ENCODE measurements at places on chromosomes 1 and 21.

GRCh38 chr1:111833334-111833733 is 77.6 kb downstream of the DDX20 start:
- no peak for DNase-seq

DNA sequence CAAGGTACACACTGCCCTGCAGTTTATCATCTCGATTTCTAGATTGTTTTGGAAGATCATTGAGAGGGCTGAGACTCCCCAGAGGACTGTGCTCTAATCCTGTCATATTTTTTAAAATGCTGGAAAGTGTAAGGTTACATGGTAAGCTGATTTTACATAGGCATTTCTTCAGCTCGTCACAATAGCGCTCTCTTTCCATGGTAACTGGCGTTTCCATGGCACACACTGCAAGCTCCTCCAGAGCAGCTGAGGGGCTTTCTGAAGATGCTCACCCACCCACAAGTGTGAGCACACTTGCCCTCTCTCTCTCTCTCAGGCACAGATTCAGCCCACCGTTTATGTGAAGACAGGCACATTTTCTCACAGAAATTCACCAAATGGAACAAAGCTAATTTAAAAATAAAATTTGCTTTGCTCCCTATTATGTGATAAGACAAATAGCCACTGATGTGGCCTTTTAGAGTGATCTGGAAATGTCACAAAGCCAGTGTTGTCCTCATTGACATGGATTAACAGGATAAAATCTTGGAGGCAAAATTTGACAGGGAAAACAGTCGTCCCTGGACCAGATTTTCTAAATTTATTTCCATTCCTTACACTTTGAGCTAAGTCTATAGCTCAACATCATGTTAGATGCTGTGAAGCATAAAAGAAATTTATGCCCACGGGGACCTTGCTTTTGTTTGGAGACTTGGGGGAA is 421.5 kb downstream of the RWDD3 start:
- DNase-seq = no peak

DNA sequence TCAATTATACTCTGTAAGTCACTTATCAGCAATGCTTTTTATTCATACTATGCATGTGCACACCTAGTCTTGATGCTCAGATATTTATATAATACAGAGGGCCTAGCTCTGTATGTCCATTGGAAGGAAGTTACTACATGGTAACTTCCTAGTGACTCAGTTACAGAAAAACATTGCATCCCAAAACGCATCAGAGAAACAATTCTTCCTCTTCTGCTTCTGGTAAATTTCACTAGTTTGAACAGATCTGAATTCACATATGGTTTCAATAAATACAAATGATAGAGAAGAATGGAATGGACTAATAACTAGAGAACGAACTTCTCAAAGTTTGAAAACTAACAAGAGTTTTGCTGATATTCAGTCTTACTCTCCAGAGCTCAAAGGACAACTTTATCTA is 811.3 kb upstream of the ADGRL2 start:
- DNase-seq = no peak

GRCh38 chr1:223016890-223017289 is 126.2 kb downstream of the TLR5 start:
- DNase-seq = no peak

DNA sequence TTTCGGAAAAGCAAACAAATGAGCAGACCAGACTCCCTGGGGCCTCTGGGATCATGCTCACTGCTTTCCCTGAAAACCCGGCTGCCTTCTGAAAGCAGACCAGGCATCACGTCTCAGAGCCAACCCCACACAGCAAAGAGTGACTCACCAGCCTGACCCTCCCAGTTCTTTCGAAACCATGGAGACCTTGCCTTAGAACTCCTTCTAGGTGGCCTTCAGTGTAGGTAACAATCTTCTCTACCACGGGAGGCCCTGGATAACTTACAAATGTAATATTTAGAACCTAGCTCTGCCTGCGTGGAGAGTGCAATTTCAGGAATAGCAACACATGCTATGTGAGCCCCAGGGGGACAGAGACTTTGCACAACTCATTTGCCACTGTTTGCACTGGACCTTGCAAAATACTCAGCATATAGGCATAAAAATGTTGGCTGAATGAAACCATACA is 105.2 kb downstream of the SUSD4 start:
- DNase-seq = no peak

- no peak for DNase-seq
These were observed 69.1 kb upstream of the C1orf105 start for GRCh38 chr1:172351346-172351745.

DNA sequence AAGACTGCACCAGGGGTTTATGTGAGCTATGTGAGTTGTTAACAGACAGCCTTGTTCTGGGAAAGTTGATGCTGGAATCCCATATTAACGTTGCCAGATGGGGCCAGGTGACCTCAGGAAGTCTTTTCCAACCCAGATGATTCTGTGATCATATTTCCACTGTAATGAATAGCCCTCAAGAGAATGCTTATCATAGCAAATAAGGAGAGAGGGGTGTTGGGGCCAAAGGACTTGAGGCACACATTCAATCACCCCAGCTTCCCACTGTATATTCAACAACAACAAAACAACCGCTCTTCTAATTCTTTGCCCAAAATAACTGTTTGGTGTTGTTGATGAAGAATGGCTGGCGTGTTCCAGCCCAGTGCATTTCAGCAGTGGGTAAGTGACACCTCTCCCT is 14.1 kb downstream of the ZNF697 start:
- DNase-seq = no peak

- no peak for DNase-seq
These were observed 31.7 kb upstream of the TMEM125 start for GRCh38 chr1:43238085-43238484.

DNA sequence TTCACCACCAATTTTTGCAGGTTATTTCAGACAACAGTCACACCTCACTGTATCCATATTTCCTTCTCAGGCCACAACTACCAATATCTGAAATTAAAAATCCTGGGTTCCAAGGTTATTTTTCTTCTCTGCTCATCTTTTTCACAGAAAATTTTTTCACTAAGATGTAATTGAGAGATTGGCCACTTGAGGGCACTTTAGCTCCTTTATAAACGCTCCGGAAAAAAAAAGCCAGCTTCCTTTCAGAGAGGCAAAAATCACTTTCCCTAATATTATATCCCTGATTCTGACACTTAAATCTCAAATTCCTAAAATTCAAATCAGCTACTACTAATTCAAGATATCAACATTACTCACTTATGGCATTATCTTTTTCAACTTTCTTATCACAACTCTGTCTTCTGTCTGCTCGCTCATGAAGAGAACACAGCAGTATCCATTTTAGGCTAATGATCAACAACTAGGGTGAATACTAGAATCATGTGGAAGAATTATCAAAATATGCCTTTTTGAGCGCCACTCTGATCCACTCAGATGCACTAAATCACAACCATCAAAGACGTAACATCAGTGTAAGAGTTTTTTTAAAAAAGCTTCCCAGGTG is 101.4 kb upstream of the RGS1 start:
- no peak for DNase-seq

GRCh38 chr1:178969226-178969987 is 56.3 kb upstream of the FAM20B start:
- DNase-seq = no peak

- no peak for DNase-seq
These were observed 10.4 kb downstream of the SKI start for GRCh38 chr1:2238361-2239012.

GRCh38 chr1:245411245-245412036 is 256.7 kb downstream of the KIF26B start:
- DNase-seq = no peak

GRCh38 chr1:180816132-180816531 is 96.6 kb upstream of the KIAA1614 start:
- no peak for DNase-seq

GRCh38 chr1:1079408-1080121 is 5.5 kb upstream of the RNF223 start:
- no peak for DNase-seq

- peak; percentile 63 for DNase-seq
These were observed 142.4 kb downstream of the GLUL start for GRCh38 chr1:182249201-182249676.

GRCh38 chr1:84174051-84174556 is 30.0 kb downstream of the PRKACB start:
- DNase-seq = no peak

GRCh38 chr21:44347911-44348451 is 5.4 kb upstream of the TRPM2 start:
- DNase-seq = peak; percentile 50

DNA sequence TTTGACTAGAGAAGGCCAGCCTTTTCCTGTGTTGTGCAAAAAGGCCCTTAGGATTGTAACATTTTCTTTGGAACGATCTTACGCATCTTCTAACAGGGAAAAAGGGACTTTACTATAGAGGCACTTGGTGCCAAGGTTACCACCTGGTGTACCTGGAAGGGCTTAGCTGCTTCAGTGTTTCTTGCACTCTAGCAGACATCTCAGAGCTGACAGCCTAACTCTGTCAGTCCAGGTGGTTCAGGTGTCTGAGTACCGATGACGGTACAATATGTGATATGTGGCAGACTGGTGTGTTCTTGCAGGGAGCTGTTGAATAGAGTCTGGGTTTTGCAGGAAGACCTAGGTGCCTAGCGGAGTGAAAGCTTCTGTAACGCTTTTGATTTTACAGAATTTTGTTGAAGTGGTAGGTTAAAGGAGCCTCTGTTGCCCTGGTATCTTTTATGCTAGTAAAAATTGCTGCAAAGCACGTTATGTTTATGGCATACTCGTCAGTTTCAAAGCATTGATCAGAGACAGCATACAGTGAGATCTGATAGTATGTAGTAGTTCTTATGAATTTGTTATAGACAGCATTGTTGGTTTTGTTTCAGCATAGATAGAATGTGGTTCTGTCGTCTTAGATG is 1.4 kb downstream of the MAGI3 start:
- DNase-seq = peak; percentile 55

DNA sequence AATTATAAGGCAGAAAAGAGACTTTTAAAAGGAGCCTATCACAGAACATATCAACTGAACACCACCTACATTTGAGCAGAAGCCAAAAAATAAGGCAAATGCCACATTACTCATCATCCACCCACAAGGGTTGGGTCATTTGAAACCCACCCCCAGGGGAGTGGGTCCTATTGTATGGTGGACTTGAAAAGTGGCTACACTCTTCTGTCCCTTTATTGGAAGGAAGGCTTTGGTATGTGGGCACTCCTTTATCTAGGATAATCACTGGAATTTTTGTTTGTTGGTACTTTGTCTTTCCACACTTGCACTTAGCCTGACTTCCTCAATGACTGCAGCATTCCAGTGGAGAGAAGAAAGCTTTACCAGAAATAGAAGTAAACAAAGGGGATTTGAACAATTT is 157.2 kb upstream of the COL11A1 start:
- DNase-seq = no peak

DNA sequence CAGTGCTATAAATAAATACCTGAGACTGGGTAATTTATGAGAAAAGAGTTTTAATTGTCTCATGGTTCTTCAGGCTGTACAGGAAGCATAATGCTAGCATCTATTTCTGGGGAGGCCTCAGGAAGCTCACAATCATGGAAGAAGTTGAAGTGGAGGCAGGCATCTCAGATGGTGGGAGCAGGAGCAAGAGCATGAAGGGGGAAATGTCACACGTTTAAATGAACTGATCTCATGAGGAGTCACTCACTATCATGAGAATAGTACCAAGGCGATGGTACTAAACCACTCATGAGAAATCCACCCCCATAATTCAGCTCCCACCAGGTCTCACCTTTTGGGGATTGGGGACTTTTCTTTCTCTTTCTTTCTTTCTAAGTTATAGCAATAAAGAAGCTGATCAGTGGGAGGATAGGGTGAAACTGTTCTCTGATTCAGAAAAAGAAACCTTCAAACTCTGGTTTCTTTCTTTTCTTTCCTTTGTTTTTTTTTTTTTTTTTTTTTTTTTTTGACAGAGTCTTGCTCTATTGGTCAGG is 17.1 kb upstream of the SPAG17 start:
- no peak for DNase-seq

DNA sequence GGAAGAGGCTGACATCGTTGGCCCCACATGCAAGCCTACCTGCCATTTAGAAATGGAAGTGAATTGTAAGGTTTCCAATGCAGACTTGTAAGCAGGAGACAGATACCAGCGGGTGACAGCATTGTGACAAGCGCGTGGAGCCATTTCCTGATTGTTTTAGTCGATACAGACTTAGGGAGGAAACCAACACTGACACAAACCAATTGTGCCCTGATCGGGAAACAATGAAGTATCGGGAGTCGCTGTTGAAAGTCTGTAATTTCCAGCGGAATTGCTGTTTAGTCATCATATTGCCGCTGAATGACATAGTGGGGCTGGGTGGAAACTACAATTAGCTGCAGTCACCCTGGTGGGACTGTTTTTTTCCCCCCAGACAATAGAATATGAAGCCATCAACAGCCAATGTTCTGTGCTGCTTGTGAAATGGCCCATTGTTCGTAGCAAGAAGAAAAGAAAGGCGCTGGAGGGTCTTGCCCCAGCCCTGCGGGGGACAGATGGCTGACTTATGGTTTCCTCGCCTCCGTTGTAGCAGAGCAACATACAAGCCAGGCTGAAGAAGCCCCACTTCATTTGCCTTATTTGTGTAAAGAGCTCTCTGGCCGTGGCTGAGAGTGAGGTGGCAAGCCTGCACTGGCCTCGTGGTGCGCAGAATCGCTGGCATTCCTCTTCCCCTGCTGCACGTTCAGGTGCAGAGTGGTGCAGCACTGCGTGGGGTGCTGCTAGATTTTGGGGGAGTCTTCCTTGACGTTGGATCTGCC is 462.7 kb downstream of the CAMTA1 start:
- DNase-seq = no peak

DNA sequence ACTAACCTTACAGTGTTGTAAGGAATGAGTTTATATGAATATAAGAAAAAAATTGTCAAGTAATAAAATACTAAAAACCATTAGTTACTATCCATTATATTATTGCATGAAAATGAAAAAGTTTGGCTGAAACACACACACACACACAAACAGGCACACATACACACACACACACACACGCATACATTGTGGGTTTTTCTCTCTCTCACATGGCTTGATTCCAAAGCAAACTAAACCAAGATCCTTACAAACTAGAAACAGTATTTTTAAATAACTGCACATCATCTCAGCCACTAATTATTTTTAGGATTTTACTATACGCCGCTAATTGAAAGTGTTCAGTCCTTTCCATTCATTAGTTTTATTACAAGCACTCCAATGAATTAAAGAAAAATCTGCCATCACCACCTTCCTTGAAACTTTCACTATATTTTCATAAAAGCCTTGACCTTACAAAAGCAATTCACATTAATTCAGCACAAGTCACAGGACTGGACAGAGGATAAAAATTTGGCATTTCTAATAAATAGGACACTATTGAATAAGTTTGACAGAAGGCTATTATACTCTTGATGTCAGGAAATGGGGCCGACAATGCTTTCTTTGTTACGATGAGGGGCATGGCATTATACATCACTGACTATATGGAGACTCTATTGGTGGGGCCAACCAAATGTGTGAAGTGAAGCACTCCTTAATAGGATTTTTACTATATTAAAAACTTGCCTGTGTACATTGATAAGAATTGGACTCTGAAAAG is 187.0 kb upstream of the ESRRG start:
- DNase-seq = no peak

GRCh38 chr21:17532292-17532691 is 19.4 kb downstream of the CXADR start:
- DNase-seq = no peak
